B cell (primary cell): ENCODE measurements at places on chromosomes 6 and 20.
A peak's percentile ranks its signal among the peaks of the same experiment; 100 is the strongest.

DNA sequence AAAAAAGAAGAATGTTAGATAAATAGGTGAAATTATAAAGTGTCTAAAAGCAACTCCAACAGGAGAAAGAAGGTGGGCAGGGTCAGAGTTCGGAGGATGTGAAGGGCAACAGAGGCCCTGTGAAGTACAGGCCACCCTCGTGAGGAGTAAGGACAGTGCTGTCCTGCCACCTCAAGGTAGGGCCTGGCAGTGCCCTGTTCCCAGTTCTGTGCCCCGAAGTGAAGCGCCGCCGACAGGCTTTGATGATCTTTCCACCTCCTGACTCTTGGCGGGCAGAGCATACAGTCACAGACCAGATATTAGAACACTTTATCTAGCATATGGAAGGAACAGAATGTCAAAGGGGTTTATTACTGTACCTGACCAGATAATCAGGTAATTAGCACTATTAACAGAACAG lies 75.8 kb downstream of the GJA10 start:
- DNase-seq = no peak

GRCh38 chr6:16352258-16352635 lies 113.9 kb downstream of the GMPR start:
- DNase-seq = no peak

GRCh38 chr6:33172688-33173534 lies 19.4 kb downstream of the COL11A2 start:
- DNase-seq = peak; percentile 58

- peak; percentile 17 for DNase-seq
These were observed 21.6 kb downstream of the RALGAPA2 start for GRCh38 chr20:20690676-20691476.

DNA sequence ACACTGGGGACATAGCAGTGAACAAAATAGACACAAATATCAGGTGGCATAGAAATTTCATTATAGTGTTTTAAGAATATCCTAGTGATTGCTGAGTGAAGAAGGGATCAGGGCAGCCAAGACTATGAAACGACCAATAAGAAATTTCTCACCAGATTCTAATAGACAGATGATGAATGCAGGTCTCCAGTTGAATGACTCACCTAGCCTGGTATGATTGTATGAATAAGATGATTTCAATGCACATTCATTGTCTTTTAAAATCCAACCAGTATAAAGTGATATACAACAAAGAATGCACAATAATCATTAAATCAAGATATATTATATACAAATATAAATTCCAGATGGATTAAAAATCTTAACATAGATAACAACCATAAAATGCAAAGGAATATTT lies 124.5 kb upstream of the TENT5A start:
- no peak for DNase-seq

DNA sequence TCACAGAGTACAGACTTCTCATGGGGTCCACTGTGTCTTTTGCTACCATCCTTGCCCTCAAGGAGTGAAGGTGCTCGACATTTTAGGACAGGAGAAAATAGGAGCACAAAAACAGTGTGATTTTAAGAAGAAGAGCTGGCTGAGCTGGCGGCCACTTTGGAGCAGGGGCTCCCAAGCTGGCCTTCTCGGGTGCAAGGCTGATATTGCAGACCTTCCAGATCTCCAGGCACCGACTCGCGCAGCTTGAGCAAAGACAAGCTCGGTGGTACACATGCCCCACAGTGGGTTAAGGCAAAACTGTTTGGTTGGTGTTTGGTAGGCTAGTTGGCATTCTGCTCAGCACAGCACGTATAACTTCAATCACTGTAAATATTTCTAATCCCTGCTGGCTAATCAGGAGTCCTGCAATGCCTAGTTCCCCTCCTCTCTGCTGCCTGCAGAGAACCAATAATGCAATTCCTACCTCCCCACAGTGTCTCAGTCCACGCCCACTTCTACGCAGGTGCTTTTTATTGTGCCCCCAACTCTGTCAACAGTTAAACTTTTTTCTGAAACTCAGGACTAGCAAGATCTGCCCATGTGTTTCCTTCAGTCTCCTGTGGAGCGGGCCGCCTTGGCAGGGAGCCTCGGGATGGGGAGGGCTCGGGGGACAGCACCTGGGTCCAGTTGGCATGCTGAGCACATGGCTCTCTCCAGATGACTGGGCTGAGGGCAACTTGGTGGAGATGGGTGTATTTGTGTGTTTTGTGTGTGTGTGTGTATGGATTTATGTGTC lies 12.7 kb upstream of the SMOC2 start:
- no peak for DNase-seq

DNA sequence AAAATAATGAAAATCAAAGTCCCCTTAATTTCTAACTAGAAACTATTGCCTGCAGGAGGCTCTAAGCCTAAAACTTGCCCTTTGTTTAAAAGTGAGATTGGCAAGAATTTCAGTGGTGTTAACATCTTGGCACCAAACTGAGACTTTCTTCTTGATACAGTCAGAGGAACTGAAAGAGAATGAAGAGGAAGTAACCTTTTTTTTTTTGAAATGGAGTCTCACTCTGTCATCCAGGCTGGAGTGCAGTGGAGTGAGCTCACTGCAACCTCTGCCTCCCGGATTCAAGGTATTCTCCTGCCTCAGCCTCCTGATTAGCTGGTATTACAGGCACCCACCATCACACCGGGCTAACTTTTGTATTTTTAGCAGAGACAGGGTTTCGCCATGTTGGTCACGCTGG lies 3.6 kb downstream of the DOP1A start:
- DNase-seq = peak; percentile 70

DNA sequence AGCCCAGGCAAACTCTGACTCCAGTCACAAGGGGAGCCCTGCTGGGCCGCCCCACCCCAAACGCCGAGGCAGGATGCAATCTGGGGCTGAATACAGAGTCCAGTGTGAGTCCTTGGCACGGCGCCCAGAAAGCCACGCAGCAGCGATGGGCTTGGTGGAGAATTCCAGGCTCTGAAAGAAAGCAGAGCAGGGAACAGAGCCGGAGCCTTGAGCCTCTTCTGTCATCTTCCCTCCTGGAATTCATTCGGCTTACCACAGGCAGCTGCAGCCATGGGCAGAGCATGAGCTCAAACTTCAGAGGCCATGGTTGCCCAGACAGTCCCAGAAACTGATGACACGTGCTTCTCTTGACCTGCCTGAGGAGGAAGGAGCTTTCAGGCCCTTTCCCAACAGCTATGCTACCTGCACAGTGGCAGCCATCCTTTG lies 441.1 kb upstream of the JARID2 start:
- no peak for DNase-seq

DNA sequence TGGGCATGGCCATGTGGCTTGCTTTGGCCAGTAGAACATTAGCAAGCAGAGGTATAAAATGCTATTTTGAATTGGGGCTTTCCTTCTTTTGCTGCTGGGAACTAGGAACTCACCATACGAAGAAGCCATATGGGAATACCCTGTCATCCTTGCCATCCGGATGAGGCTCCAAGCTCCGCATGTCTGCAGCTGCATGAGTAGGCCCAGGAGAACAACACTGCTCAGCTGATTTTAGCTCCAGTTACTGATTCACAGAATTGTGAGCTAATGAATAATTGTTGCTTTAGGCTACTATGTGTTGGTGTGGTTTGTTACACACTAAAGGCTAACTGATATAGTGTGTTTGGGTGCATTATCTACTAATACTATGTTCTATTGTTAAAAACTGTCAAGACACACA lies 2.7 kb upstream of the PLCB4 start:
- no peak for DNase-seq

- DNase-seq = no peak
These were observed 210.1 kb upstream of the FUT9 start for GRCh38 chr6:95805699-95806098.

DNA sequence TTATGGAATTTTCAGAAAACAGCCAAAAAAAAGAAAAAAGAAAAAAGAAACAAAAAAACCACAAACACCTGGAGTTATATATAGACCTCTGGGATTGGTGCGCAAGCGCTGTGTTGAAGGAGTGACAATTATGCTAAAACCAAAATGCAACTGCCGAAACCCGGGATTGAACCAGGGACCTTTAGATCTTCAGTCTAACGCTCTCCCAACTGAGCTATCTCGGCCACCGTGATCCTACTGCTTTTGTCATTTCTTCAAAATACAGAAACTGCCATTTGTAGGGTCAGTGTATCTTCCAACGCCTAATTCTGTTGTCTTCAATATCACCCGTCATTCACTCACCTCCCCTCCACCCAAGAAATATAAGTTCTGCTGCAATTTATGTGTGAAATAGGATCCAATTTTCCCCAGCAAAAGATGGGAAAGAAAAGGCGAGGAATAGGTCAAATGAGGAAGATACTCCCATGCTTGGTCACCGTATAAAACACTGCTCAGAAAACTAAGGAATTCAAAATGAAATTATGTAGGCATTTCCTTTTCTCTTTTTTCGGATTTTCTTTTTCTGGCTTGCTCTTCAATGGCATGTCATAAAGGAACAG lies 116.0 kb downstream of the TRIM27 start:
- peak; percentile 22 for DNase-seq

GRCh38 chr6:168905451-168906090 lies 348.1 kb downstream of the THBS2 start:
- no peak for DNase-seq

DNA sequence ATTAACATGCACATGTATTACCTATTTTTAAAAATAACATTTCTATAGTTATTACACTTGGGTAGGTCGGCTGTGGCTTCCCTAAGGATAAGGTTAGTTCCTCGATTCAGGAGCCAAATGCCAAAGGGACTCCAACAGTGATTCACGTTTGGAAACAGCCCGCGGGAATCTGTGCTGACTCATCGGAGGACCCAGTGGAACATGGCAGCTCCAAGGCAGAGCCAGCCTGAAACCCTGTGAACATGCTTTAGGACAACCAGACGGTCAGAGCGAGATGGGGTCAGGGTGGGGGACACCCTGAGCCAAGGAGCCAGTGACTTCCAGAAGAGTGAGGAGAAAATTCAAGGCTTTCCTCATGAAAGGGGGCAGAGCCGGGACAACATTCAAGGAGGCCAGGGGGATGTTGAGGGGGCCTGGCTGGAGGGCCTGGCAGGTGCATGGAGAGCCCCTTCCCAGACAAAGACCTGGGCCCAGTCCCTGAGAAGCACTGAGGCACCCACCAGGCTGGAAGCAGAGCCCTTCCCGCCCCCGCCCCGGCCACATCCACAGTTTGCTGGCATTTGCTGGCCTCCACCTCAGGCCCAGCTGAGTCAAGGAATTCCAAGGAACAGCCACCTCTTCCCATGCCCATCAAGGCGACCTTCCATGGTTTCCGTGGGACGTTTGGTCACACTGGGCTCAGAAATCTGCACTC lies 133.2 kb downstream of the SNX5 start:
- DNase-seq = no peak

- DNase-seq = no peak
These were observed 124.1 kb upstream of the RIN2 start for GRCh38 chr20:19633985-19634384.

- DNase-seq = peak; percentile 27
These were observed at the start of gene LAMP5 for GRCh38 chr20:9514461-9515213. TSS of gene LAMP5 (plus strand) at chr20:9514590. CDS start at chr20:9514853, 263 bp downstream.

GRCh38 chr6:42696526-42697267 lies 25.7 kb downstream of the PRPH2 start:
- no peak for DNase-seq

- DNase-seq = no peak
These were observed 123.8 kb upstream of the ADGRF1 start for GRCh38 chr6:47165918-47166317.

DNA sequence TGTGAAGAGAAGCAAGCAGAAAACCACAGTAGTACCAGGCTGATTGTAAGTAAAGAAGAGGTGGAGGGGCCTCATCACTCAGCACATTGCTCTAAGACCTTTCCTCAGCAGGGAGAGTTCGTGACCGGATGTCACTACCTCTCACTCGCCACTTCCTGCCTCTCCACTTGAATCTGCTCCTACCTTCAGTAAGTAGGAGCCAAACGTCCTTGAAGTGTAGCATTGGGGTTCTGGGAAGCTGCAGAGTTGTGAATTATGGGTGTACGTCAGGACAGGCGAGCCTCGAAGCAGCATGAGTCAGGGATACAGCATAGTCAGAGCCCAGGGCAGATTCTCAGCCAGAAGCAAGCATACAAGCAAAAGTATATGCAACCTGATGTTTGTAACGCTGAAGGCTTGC lies 224.9 kb downstream of the PHACTR1 start:
- DNase-seq = no peak

DNA sequence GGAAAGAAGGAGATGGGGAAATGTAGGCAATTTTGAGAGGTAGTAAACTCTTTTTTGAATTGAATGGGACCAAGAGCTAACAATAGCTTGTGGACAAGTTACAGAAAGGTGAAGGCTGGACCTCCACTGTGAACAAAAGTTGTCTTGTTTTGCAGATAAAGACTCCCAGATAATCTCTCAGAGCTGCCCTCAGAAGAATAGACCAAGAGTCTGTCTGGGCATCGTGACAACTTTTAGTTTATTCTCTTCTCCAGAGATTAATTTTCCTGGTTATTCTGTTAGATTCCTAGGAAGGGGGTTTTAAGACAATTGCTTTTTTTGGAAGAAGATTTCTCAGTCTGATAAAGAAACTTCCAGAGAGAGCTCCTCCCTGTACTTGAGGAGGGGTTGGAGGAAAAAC lies 161.9 kb downstream of the COL19A1 start:
- no peak for DNase-seq

GRCh38 chr6:152070556-152070955 lies 263.1 kb downstream of the ESR1 start:
- no peak for DNase-seq

- no peak for DNase-seq
These were observed 199.0 kb downstream of the SAMD5 start for GRCh38 chr6:147707524-147707923.

DNA sequence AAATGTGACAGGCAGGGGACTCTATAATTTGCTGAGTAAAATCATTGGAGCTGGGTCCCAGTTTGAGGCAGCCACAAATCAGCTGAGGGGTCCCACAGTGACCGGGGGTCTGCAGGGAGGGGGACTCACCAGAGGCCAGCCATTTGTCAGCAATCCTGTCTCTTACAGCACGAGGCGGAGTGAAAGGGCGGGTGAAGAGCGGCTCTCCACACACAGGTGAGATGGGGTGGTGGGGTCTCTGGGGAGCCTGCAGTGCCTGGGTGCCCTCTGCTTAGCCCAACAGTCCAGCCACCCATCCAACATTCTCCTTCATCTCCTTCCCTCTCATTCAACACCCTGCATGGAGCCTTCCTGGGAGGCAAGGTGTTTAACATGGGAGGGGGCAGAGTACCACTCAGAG lies 728 bp downstream of the TMC2 start:
- DNase-seq = no peak

DNA sequence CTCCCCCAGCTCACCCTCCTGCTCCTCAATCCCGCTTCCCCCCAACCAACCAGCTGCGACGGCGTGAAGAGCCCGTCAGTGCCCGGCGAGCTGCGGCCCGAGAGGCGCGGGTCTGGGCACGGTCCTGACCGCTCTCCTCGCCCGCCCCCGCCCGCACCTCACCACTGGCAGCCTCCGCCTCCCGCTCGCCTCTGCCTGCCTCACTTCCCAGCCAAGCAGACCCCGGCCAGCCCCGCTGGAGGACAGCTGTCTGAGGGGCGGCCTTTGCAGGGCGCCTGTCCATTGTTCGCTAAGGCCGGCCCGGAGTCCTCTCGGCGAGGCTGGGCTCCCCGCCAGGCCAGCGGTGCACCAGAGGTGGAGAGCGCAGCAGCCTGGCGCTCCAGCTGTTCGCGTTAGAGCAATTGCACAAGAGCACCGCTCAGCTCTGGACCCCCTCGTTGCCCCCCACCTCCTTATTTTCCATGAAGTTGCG lies 1.3 kb downstream of the SOBP start:
- DNase-seq = peak; percentile 57
